ENCODE measurements at places on chromosomes 7 and 10. TPM values are rescaled to one million over a fixed set of nuclear protein-coding genes. Genes with fewer than 3 reads are reported as not detected.

The CYP3A4 gene
- not detected for total RNA-seq

The FRMD4A gene
- 42.4 TPM for total RNA-seq

The AKR1B1 gene
- 91.9 TPM for total RNA-seq

The CCZ1 gene
- 90.5 TPM for total RNA-seq

The GBX1 gene
- total RNA-seq = 0.20 TPM

The HHEX gene
- not detected for total RNA-seq

DNA sequence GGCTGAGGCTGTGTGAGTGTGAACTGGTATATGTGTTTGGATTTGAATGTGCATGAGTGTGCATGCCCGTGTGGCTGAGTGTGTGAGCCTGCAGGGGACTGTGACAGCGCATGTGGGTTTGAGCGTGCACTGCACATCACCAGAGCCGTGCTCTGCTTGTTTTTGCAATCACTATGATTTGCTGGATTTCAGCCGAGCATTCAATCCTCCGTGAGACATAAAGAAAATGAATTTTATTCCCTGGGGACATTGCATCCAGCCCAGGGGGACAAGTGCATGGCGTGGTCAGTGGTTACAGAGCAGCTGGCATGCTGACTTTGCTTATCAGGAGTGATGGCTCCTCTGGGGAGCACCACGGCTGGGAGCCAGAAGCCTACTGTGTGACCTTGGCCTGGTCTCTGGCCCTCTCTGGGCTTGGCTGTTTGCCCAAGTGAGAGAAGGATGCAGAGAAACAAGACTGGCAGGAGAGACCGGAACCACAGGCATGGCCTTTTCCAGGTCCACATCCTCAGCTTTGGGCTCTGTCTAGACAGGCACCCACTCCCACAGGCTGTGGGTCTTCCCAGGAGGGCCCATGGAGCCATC is 160.2 kb upstream of the UNC5B start:
- no peak for DNase-seq

- no peak for DNase-seq
Observed at GRCh38 chr10:103493916-103494877, 692 bp downstream of the NEURL1 start.

DNA sequence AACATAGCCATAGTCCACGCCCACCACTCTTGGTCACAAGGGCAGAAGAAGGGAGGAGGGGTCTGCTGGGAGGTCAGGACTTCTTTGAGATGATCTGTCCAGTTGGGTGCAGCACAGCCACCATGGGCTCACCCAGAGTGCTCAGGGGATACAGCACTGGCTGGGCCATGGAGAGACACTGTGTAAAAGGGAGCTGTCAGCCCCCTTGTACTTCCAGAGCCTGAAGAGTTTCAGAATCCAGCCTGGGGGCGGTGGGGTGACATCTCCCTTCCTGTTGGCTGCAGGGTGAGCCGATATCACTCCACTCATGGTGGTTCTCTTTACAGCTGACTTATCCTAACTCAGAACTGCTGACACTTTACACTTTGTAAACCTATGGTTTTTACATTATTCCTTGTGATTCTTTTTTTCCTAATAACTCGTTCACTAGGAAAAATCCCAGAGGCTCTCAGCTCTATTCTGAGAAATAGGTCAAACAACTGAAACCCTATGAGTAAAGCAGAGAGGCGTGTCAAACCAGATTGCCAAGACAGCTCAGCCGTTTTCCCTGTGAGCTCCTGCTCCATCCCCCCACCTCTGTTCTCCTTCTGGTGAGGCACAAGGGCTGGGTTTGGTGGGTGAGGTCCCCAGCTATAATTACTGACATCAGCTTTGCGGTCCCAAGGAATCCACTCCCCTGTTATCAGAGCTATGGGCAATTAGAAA is 3.2 kb upstream of the MRPS24 start:
- DNase-seq = no peak

GRCh38 chr7:91326516-91327199 is 62.4 kb downstream of the FZD1 start:
- no peak for DNase-seq

- no peak for DNase-seq
Observed at GRCh38 chr10:101011517-101012423, 12.2 kb downstream of the LZTS2 start.

DNA sequence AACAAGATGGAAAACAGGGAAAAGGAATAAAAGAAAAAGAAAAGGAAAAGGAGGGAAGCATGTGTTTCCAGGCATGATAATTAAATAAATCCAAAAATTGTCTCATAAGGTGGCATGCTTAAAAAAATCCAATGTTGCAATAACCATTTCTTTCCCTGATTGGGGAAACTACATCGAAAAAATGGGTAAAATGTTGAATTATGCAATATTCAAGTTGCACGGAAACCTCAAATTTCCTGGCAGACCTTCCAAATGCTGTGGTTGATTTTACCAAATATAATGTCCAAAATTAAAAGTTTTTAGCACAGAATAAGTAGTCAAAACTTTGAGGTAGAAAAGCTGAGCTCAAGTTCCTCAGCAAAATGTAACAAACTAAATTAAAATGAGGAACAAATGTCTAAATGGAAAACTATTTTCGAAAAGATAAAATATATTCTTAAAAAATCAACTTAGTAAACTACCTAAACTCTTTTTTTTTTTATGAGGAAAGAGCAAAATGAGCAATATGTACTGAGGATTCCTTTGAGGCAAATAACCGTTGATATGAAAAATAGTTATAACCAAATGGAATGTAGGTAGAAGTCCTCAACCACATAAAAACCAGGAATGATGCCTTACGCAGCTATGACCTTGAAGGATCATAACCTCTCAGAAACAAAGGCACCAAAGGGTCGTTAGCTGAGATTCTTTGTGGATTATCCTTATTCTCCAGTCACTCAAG is 52.6 kb downstream of the MACC1 start:
- no peak for DNase-seq

- no peak for DNase-seq
Observed at GRCh38 chr7:12968836-12969422, 281.5 kb downstream of the ARL4A start.

DNA sequence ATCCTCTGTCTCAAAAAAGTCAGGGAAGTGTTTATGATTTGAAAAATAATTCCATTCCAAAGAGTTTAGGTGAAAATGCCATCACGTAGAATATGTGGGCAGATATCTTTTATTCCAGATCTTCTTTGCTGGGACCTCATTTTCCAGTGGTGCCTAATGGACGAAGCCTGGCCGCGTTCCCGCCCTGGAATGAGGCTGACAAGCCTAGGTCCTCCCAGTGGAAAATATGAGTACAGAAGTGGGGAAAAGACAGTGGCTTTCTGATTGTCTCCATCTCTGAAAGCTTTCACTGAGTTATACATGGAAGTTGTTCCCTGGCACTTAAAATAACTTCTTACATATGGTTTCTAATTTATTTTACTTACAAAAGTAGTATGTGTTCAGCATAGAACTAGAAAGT is 139.4 kb downstream of the TACC2 start:
- no peak for DNase-seq

- no peak for DNase-seq
Observed at GRCh38 chr10:118737603-118738302, 17.0 kb downstream of the CACUL1 start.

DNA sequence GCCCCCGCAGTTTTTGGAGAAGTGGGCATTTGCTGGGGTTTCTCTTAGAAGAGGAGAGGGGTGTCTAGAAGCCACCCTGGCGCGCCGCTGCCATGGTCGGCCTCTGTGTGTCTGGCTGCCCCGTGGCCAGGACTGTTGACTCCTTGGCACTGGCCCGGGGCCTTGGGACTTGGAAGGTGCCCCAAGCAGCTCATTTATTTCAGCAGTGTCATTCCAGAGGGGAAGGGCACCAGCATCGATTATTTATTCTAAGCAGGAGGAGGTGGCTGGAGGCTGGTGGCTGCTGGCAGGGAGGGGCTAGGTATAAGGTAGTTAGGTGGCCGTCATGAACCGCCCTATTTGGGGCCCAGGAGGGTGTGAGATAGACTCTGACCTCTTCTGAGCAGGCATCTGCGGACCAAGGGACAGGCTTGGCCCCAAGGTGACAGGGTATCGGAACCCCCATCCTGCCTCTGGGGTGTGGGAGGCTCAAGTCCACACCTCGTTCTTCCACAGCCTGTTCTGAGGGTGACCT is 1.6 kb downstream of the GTF2IRD1 start:
- DNase-seq = no peak

DNA sequence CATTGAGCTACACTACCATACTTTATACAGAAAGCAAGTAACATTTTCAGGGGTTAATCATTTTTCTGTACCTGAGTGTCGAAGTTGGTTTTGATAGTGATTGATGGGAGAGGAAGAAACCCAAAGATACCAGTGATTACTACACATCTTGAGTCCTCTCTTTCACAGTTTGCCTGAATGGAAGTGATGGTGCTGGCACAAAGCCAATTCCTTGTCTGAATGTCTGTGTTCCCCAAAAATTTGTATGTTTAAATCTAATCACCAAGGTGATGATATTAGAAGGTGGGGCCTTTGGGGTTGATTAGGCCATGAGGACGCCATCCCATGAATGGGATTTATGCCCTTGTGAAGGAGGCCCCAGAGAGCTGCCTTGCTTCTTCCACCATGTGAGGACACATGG is 696.9 kb upstream of the ANKRD30A start:
- DNase-seq = no peak

GRCh38 chr7:66213637-66214036 is 8.5 kb downstream of the TPST1 start:
- DNase-seq = no peak
